ENCODE measurements at places on chromosomes 3 and 15. TPM values are rescaled to one million over a fixed set of nuclear protein-coding genes. Genes with fewer than 3 reads are reported as not detected.
A peak's percentile ranks its signal among the peaks of the same experiment; 100 is the strongest.

Gene IL5RA
- not detected for total RNA-seq

Gene FGD5
- 13.0 TPM for total RNA-seq

Gene TRAT1
- 1.6 TPM for total RNA-seq

Gene CPNE9
- not detected for total RNA-seq

Gene SI
- not detected for total RNA-seq

Gene EIF2A
- 181 TPM for total RNA-seq

Gene RBP2
- total RNA-seq: not detected

Gene GOLGA6B
- not detected for total RNA-seq

Gene LSAMP
- total RNA-seq: 1.7 TPM

Gene CHRNA5
- not detected for total RNA-seq

Gene B3GNT5
- total RNA-seq: 5.2 TPM

Gene GABRR3
- not detected for total RNA-seq

Gene CCDC54
- 0.40 TPM for total RNA-seq

Gene MEIS2
- 23.7 TPM for total RNA-seq

Gene ZNF660
- 5.6 TPM for total RNA-seq

Gene ASB14
- total RNA-seq: not detected

Gene GRAMD2A
- 9.0 TPM for total RNA-seq

Gene DLL4
- 10.5 TPM for total RNA-seq

Gene TRIM42
- not detected for total RNA-seq

Gene OCA2
- 16.0 TPM for total RNA-seq

Gene LDHAL6B
- total RNA-seq: not detected

- no peak for DNase-seq
Observed at GRCh38 chr3:170016057-170016456, 21.7 kb upstream of the GPR160 start.

DNA sequence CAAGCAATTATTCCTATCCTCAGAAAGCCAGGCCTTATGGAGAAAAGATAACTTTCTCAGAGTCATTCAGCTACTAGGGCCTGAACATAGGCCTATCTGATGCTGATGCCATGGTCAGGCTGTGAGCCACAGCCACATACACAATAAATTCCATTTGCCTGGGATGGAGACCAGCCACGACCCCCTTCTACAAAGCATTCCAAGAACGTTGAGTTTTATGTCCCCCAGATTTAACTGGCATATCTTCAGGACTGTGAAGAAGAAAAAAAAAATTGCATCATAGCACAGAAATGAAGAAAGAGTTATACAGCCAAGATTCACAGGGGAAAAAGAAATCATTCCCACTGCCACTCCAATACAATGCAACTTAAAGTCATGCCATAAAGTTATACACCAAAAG is 100.0 kb downstream of the THBS1 start:
- no peak for DNase-seq

GRCh38 chr3:113552851-113553250 is 20.5 kb downstream of the SIDT1 start:
- no peak for DNase-seq

GRCh38 chr3:116661196-116661595 is 48.4 kb upstream of the TUSC7 start:
- DNase-seq: no peak

GRCh38 chr3:25707268-25707926 is 42.7 kb upstream of the TOP2B start:
- no peak for DNase-seq

DNA sequence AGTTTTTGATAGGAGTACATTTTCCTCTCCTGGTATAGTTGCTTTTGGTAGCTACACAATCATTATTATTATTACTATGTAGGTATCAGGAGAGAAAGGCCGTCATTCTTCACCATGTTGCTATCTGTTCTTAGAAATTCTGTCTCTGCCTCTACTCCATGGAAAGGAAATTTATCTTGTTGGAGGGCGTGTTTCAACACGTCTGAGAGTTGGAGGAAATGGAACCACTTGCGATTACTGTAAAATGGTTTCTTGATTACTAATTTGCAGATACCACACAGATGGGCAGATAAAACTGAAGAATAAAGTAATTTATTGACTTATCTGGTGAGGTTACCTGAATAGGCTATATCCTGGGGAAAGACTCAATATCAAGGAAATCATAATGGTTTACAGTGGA is 488.4 kb downstream of the NR2F2 start:
- no peak for DNase-seq

GRCh38 chr3:14874784-14875183 is 56.0 kb downstream of the FGD5 start:
- DNase-seq: no peak

GRCh38 chr3:138062037-138062436 is 52.1 kb downstream of the CLDN18 start:
- no peak for DNase-seq

DNA sequence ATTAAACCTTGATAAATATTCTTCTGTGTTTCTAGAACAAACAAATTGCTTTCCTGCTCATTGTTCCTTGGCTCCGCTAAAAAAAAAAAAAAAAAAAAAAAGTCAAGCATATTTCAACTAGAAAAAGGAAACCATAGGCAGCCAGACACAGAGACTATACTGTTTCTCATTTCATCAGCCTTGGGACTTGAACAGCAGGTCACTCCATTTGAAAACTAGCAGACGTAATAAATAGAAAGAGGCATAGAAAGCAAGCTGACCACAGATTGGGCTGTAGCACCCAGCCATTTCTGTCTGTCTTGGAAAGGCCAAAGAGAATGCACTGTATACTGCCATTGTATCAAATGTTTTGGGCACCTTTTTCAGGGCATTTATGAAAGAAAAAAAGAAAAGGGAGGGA is 697.1 kb downstream of the NLGN1 start:
- no peak for DNase-seq

DNA sequence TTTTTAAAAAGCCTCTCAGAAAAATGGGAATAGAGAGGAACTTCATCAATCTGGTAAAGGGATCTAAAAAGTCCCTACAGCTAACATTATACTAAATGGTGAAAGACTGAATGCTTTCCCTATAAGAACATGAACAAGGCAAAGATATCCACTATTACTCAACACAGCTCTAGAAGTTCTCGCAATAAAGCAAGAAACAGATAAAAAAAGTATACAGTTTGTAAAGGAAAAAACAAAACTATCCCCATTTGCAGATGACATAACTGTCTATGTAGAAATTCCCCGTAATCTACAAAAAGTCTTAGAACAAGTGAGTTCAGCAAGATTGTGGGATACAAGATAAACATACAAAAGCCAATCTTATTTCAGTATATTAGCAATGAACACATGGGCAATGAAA is 15.4 kb downstream of the EDC3 start:
- DNase-seq: no peak

- DNase-seq: no peak
Observed at GRCh38 chr3:46557814-46558183, 8.3 kb downstream of the LRRC2 start.

GRCh38 chr3:168545591-168545990 is 449.9 kb upstream of the GOLIM4 start:
- no peak for DNase-seq

- peak; percentile 42 for DNase-seq
Observed at GRCh38 chr15:52180196-52180835, 10.9 kb downstream of the GNB5 start.

- DNase-seq: peak; percentile 27
Observed at GRCh38 chr3:185778094-185778493, 46.7 kb downstream of the IGF2BP2 start.

GRCh38 chr3:114212646-114213045 is 24.7 kb downstream of the ZNF80 start:
- DNase-seq: no peak

DNA sequence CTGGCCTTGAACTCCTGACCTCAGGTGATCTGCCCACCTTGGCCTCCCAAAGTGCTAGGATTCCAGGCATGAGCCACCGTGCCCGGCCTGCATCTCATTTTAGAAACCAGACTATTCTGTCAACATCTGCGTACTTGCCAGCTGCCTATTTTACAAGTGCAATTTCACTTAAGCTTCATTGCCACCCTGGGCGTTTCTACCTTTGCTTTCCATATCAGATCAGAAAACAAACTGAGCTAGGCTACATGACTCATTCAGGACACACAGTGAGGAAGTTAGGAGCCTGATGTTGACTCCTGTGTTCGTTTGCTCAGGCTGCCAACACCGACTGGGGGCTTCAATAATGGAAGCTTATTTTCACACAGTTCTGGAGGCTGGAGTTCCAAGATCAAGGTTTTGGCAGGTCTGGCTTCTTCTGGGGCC is 42.3 kb upstream of the KLHL25 start:
- DNase-seq: no peak

GRCh38 chr3:27110020-27110419 is 259.2 kb downstream of the NEK10 start:
- DNase-seq: no peak

DNA sequence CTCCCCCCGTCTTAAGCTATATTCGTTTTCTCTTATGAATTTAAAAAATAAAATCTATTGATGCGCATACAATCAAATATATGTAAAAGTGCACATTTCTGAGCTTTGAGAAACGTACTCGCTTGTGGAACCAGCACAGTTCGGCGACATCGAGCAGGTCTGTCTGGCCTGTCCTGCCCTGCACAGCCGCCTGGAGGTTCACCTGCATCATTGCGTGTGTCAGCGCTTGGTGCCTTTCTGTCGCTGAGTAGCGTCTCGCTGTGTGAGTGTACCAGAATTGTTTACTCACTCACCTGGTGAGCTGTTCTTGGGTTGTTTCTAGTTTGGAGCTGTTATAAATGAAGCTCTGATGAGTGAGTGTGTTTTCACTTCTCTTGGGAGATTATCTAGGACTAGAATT is 104.0 kb downstream of the VGLL4 start:
- DNase-seq: peak; percentile 41

GRCh38 chr3:143309705-143310104 is 190.1 kb downstream of the CHST2 start:
- DNase-seq: no peak

- DNase-seq: no peak
Observed at GRCh38 chr3:55059027-55059629, 131.3 kb upstream of the LRTM1 start.

GRCh38 chr3:17065315-17065714 is 180.6 kb downstream of the PLCL2 start:
- DNase-seq: no peak

DNA sequence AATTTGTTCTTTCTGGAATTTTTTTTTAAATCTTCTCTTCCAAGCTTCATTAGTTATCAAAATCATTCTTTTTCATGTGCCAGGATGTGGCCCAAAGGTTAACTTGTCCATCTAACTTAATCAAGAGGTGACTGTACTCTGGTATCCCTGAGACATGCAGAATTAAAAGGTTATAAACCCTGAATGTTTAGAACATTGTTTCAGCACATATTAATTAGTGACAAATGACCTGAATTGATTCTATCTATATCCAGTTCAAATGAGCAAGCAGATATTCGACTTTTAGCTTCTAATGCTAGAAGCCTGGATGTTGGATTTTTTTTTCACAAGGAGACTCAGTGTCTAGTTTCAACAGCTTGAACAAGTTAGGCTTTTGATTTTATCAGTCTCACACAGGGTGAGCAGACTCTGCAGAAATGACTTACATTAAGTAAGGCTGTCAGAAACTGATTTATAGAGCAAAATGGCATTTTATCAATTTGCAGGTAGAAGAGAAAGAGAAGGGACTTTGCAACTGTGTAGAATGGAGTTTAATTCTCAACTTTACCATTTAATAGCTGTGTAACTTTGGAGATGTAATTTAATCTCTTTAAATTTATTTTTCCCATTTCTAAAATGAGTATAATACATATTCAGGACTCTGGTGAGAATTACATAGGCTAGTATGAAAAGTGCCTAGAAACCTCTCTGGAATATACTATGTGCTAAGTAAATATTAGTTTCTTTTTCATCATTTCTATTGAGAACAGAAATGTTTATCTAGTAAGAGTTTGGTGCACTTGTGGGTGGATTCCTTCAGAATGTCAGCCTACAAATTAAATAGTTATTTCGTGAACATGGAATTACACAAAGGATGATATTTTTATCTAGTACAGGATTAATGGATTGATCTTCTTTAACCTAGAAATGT is 100.0 kb downstream of the ALCAM start:
- DNase-seq: no peak

GRCh38 chr3:51275111-51275805 is 109.8 kb upstream of the MANF start:
- DNase-seq: no peak

- DNase-seq: peak; percentile 96
Observed at GRCh38 chr15:74373731-74374647, 6.5 kb upstream of the CYP11A1 start.

DNA sequence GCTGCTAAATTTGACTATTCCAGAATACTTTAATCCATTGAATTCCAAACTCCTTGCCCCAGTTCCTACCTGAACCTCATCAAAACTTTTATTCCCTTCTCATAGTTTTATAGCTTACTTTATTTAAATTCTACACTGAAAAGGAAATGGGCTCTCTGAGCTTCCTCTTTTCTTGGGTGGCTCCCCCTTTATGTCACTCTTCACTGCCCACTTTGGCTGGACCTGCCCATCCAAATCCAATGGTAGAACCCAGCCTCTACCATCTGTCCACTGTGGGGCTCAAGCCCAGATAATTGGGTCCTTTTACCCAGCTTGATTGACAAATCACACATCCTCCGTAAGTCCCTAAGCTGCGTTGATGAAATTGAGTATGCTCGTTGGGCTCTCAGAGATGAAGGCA is 216.5 kb downstream of the BBX start:
- no peak for DNase-seq

DNA sequence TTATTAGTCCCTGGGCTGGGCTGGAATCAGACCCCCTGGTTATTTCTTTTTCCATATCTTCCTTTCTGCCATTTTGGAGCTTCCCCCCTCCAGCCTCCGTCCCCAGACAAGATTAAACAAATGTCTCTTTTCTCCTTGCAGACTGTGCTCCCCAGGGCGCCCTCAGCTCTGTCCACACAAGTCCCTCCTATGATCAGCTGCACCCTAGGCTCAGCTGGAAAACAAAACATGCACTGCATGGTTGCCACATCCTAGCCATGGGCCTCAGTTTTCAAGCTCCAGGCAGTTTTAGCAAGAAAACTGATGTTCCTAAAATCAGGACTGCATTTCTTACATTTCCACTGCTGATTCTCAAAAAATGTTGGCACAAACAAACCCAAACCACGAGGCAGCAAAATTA is 23.5 kb upstream of the RFTN1 start:
- no peak for DNase-seq

DNA sequence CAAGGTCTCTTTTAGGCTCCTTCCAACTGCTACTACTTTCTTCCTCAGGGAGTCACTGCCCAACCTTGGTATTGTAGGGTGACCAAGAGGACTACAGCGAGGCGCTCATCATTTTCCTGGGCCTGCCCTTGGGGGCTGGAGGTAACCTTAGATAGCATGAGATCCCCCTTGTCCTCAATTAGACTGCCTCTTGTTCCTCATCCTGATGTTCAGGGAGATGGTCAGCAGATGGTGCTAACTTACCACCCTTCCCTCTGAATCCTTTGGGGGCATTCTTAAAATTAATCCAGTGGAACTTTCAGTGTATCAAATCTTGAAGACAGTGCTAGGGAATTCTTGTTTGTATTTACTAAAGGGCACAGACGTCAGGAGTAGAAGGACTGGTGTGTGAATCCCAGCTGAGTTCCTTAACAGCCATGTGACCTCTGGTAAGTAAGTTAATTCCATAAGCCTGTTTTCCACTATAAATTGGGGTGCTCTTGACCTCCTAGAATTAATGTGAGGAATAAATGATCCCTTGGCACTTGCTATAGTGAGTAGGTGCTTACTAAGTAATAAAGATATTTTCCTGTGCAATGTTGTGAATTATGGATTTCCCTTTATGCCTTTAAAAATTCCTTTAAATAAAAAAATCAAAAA is 4.1 kb upstream of the CLPX start:
- peak; percentile 26 for DNase-seq
